ENCODE measurements at places on chromosomes 1 and 21.

DNA sequence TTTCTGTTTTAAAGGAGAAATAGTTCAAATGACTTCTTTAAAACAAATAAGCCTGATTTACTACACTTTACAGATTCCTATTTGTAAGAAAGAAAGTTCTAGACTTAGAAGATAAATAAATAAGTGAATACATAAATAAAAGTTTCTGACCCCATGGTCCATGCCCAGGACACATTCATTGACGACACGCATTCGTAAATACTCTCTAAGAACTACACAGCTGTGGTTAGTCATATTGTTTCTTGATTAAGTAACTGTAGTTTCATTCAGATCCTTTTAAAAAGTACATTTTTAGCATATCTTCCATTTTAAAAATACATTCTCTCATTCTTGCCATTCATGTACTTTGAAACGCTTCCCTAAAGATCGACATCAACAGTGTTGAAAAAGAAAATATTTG, 497.4 kb downstream of the SETD4 start:
- DNase-seq = no peak

GRCh38 chr1:111234258-111234657, 6.7 kb downstream of the CHI3L2 start:
- no peak for DNase-seq

DNA sequence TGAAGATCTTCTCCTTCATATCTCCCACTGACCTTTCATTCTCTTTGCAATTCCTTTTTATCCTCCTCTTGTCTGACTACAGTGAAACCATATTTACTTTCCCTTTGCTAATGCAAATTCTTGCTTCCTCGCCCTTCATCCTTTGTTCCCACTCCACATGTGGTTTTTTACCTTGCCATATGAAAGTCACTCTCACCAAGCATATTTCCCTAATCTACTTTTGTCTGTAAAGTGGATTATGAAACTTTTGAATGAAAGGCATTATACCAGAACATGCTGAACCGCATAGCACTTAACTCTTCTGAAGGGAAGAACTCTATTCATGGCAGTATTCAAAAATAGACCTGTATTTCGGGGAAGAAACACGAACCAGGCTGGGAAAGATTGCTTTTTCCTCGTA, 8.0 kb upstream of the TMPRSS15 start:
- no peak for DNase-seq

GRCh38 chr1:224338150-224338838, 8.3 kb upstream of the NVL start:
- no peak for DNase-seq

DNA sequence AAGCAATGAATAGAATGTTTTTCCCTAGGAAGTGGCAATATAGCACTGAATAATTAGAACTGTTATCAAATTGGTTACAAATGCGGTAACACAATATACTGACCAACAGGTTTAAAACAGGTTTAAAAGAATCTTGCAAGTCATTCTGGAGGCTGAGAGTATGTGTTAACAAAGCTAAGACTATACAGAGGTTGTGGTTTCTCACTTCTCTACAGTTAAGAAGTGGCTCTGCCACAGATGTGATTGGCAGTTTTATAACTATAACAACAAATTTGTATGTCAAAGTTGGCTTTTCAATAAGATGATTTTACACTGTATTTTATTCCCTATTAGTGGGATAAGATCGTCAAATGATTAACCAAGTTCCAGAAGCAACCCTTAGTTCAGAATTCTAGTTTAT, 7.1 kb downstream of the ANGEL2 start:
- DNase-seq = no peak

Measured in stimulated activated CD8-positive, alpha-beta memory T cell treated with anti-CD3 and anti-CD28 coated beads, Interleukin-4, amount 100 ng/mL, for 4 hours (primary cell).